ENCODE measurements at places on chromosomes 12 and 14. TPM values are rescaled to one million over a fixed set of nuclear protein-coding genes. Genes with fewer than 3 reads are reported as not detected.

DNA sequence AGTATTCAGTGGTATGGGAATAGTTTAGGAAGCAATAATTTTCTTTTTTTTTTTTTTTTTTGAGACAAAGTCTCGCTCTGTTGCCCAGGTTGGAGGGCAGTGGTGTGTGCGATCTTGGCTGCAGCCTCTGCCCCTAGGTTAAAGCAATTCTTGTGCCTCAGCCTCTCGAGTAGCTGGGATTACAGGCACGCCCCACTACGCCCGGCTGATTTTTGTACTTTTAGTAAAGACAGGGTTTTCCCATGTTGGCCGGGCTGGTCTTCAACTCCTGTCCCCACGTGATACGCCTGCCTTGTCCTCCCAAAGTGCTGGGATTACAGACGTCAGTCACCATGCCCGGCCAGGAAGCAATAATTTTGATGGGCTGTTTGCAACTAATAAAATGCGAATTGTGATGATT, 62.1 kb downstream of the ATG14 start:
- no peak for DNase-seq

DNA sequence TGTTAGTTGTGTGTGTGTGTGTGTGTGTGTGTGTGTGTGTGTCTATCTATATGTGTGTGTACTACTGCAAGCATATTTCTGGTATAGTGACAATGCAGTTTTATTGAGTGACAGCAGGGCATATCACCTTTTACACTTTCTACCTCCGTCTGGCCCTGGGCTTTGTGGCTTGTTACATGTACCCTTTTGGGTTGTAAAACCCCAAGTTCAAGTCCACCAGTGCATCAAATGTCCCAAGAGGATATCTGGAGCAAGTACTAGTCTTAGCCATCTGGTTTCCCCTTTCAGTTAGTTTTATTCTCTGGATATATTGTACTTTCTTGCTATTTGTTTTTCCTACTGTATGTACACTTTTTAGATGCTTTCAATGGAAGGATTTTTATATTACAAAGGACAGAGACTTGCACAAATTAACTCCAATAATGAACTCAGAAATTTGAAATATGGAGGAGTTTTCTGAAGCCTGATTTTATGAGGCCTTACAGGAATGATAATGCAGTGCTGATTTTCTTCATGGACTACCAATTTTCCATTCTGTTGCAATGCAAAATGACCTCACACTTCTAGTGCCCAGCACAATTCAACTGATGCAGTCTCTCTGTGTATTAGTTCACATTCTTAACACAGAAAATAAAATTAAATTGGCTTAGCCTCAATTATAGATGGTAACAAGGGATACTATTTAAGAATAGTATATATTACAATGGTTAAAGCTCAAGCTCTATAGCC, 29.1 kb downstream of the SLC16A7 start:
- no peak for DNase-seq

DNA sequence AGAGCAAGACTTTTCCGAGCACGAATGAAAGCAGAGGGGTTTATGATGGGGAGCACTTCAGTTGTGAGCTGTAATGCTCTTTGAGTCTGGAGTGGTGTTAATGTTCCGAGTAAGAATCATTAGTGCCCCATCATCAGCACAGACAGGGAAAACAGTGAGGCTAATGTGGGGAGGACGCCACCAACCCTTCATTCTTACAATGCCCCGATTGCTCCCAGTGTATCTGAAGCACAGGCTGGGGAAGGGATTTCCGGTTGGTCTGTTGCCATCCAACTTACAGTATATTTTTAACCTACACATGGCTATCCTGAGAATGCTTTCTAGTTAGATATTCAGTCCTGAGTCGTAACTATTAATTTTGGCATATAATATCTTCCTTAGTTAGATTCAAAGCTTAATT, 141.6 kb downstream of the APAF1 start:
- no peak for DNase-seq

- DNase-seq, result no peak
Measured at GRCh38 chr12:79692860-79693577, 2.3 kb upstream of the PAWR start.

- DNase-seq, result no peak
Measured at GRCh38 chr14:99865408-99865807, 72.2 kb downstream of the EML1 start.

Gene CHPT1
- 26.4 TPM for polyA plus RNA-seq

Gene LBHD2
- polyA plus RNA-seq, result not detected

Gene RD3L
- polyA plus RNA-seq, result not detected

Gene CIT
- polyA plus RNA-seq, result 8.1 TPM

GRCh38 chr12:48873096-48873495, 7.4 kb upstream of the RND1 start:
- no peak for DNase-seq

DNA sequence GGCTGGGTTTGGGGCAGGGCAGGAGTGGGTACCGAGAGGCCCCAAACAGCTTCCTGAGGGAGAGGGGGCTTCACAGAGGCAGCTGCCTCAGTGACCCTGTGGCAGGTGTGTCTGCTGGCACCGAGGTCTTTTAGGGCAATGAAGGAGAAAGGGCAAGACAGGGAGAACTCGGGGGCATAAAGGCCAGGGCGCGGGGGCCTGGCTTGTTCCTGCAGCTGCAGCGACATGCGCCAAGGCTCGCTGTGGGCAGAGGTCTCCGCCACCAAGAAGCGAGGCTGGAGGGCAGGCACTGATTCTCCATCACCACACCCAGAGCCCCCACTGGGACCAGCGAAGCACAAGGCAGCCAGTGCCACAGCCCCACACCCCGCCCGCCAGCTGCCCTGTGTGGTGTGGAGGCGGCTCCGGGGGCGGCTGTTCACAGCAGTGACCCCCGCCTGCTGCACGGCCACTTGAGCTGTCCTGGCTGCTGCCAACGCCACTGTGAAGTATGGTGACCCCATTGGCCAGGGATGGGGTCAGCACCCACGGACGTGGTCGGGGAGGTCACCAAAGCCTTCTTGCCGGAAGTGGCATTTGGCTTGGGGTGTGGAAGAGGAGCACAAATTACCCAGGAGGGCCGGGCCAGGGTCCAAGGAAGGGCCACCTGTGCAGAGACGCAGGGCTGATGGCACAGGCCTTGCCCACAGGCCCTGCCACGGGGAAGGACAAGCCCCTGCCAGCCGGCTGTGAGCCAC, 16.4 kb downstream of the BAG5 start:
- no peak for DNase-seq

Gene DPPA3
- polyA plus RNA-seq, result not detected

GRCh38 chr14:55715889-55716288, 135.9 kb downstream of the KTN1 start:
- peak; percentile 48 for DNase-seq

- no peak for DNase-seq
Measured at GRCh38 chr14:65349100-65349499, 63.4 kb upstream of the FUT8 start.

Gene GLIPR1L1
- polyA plus RNA-seq, result 0.20 TPM

DNA sequence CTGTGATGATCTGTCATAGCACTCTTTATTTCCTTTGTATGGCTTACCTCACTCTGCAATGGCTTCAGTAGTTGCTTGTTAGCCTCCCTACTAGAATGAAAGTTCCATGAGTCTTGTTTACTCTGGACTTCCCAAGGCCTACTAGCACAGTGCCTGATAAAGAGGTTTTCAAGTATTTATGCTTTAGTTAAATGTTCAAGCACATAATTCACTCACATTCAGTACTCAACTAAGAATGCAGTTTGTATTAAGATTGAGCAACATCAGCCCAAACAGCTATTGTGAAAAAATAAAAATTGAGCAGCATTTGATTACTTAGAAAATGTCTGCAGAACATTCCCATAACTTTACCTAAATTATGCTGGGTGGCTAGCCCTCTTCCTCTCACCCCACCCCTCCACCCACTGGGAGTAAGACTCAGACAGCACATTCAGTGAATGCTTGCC, 158.9 kb upstream of the AMIGO2 start:
- DNase-seq, result no peak

Gene FZD10
- 17.3 TPM for polyA plus RNA-seq

- no peak for DNase-seq
Measured at GRCh38 chr12:88063375-88063774, 34.2 kb upstream of the C12orf50 start.

Gene CISTR
- not detected for polyA plus RNA-seq

DNA sequence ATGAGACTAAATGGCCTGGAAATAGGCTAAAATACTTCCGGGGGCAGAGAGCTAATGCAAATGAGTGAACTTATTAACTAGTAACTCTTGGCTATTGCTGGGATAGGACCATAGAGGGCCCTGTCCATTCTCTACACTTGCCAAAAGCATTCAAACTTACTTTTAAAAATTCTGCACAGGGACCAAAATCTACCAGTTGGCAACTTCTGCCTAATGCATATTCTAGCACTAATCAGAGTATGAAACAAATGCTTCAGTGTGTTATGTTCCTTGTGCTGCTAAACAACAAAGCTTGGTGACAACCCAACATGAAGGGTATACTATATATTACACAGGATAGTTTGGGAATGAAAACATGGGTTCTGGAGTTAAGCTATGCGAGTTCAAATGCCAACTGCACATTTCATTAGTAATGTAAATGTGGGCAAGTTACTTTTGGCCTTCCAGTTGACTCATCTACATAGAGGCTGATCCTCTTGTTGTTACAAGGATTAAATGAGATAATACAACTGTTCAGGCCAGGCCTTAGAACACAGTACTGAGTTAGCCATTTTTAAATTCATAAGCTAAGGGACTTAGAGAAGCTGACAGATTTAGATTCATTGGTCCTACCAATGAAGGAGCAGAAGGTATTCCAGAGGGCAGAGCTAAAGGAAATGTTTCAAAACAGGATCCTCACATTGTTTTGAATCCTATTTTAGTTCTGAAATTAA, 32.4 kb downstream of the HIGD1C start:
- no peak for DNase-seq

DNA sequence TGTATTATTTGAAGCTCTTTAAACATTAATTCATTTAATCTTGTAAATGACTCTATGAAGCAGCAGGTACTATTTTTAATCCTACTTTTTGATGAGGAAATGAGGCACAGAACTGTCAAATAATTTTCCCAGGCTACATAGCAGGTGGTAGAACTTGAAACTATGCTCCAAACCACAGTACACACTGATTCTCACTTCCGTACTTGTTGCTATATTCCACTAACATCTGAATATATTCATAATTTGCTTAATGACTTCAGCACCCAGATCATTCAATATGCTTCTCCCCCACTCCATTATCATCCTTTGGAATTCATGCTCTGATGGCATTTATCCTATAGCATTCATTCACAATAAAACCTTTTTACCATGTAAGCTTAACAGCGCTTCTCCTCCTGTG, 4.9 kb downstream of the ERGIC2 start:
- DNase-seq, result no peak

Gene LMNTD1
- 0.16 TPM for polyA plus RNA-seq

Gene ZDHHC22
- polyA plus RNA-seq, result 0.87 TPM

Gene PLD4
- 5.7 TPM for polyA plus RNA-seq

Gene NR1H4
- not detected for polyA plus RNA-seq

Gene TMEM30B
- polyA plus RNA-seq, result 1.2 TPM

DNA sequence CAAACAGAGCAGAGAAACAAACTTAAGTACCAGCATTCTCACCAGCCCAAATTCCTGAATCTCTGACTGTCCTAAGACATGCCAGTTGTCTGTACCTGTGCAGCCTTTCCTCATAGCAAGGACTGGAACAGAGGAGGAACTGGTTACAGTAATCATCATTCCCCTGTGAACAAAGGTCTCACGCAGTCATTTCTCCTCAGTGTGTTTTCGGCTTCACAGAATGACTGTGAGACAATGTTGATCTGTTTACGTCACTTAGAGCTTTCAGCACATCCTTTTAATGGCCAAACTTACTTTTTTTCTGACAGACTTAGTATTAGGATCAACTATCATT, 169.0 kb downstream of the FBXL14 start:
- no peak for DNase-seq

Gene CMTM5
- polyA plus RNA-seq, result 1.4 TPM

DNA sequence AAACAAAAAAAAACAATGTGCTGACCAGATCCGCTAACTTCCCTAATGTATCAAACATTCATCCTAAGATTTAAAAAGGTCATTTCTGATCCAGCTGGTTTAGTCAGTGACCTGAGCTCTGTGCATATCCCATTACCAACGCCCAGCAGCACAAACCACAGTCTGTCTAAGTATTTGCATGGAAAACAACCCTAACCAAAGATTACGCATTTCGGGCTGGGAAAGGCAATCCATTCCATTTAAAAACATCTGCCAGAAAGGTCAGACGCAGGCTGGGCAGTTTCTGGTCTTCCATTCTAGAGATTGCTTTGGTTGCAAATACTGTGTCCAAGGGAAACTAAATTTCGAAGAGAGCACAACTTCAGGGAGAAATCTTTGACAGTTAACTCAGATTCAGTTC, 234.9 kb downstream of the FLRT2 start:
- no peak for DNase-seq

Gene MUCL1
- not detected for polyA plus RNA-seq

Gene KCNJ8
- 35.0 TPM for polyA plus RNA-seq

- DNase-seq, result no peak
Measured at GRCh38 chr14:77148510-77149231, 7.1 kb upstream of the ZDHHC22 start.

DNA sequence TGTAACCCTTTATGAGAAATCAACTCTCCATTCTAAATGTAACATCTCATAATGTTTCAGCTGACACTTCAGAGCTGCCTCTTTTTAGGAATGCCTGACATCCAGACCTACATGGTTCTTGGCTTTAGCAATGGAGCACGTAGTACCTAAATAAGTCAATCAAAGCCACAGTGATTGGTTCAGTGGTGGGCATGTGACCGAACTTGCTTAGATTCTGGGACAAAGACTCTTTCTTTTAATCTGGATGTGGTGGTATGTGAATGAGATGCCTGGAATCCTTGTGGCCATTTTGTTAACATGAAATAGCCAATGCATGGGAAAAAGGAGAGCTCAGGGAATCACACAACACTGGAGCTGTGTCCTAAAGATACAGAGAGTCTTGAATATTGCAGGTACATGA, 11.8 kb downstream of the GPR65 start:
- DNase-seq, result no peak

DNA sequence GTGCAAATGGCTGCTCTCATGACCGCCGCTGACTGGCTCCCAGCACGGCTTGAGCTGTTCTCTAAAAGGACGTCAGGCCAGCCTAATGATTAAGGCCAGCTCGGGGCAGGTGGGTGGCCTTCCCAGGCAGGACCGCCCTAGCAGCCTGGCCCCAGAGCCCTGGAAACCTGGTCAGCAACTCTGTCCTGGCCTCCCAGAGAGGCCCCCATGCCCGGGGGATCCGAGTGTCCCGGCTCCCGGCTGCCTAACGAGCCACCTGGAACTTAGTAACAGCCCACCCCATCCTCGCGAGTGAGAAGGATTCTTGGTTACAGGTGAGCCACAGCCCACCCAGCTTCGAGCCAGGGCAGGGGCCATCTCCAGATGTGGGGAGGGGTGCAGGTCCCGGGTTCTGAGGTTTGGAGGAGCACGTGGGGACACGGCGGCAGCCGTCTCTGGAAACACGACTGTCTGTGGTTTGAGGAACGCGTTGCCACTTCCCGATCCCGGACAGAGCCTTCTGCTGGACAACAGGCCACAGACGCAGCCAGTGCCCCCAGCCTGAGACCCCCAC, 73.8 kb upstream of the FBRSL1 start:
- DNase-seq, result no peak
